ENCODE measurements at places on chromosomes 6 and 20. TPM values are rescaled to one million over a fixed set of nuclear protein-coding genes. Genes with fewer than 3 reads are reported as not detected.

DNA sequence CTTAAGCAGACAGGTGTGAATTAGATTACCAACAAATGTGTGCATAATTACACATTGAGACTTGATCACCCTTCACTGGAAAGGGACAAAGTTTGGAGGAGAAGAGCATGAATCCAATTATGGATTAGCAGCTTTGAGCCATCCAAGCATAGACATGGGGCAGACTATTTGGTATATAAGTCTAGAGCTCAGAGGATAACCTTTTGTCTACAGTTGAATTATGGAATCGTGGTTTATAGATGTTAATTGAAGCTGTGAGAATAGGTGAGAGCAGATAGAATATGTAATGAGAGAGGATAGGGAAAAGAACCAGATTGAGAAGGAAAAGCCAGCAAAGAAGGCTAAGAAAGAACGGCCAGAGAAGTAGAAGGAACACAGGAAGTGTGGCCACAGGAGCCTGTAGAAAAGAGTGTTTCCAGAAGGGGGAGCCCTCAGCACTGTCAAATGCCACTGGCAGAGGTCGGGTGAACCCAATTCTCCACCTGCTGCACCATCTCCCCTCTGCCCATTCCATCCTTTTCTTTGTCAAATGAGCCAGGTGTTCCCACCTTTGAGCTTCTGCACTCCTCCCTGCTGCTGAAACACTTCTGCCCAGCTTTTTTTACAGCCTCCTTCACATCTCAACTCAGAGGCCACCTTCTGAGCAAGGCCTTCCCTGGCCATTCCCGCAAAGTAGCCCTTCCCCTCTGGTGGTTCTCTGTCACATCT is 7.3 kb downstream of the DNTTIP1 start:
- no peak overlapping the region for H3K27ac ChIP-seq

GRCh38 chr6:51265426-51265825 is 446.8 kb downstream of the TFAP2B start:
- H3K4me1 ChIP-seq, result no peaks in the 10 kb centered on the region
- H3K27me3 ChIP-seq, result no peaks in the 10 kb centered on the region
- no peak overlapping the region for H3K4me3 ChIP-seq
- no peaks in the 10 kb centered on the region for H3K36me3 ChIP-seq
- H3K27ac ChIP-seq, result no peak overlapping the region

The IL17A gene
- not detected for total RNA-seq

- no peak for DNase-seq
- no peak overlapping the region for H3K4me3 ChIP-seq
- H3K27ac ChIP-seq, result no peak overlapping the region
- H3K36me3 ChIP-seq, result no peaks in the 10 kb centered on the region
- no peaks in the 10 kb centered on the region for H3K27me3 ChIP-seq
These were observed 54.7 kb upstream of the SNX9 start for GRCh38 chr6:157768304-157768703.

The ZBTB12 gene
- 4.9 TPM for total RNA-seq

The BPIFB4 gene
- total RNA-seq, result not detected

The SLC35D3 gene
- total RNA-seq, result 0.32 TPM

- H3K27me3 ChIP-seq, result no peaks in the 10 kb centered on the region
- no peak for DNase-seq
- no peaks in the 10 kb centered on the region for H3K4me1 ChIP-seq
These were observed 13.7 kb upstream of the ZFP57 start for GRCh38 chr6:29694637-29695036.

DNA sequence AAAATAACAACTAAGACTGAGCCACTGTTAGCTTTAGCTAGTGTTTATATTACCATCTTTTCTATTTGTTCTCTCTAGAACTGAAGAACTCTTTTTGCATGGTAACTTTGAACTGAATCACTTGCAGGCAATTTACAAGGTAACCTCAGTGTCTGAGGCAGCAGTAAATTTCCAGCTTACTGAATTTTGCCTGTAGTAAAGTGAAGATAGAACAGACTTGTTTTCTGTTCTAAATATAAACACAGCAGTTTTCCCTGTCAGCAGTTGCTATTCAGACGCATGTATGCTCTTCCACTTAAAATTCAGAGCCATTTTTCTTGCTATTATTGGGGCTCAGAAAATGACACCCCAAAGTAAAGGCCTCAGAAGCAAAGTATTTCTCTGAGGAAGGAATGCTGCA is 974.0 kb upstream of the GJE1 start:
- no peaks in the 10 kb centered on the region for H3K4me1 ChIP-seq
- H3K27ac ChIP-seq, result no peak overlapping the region
- no peak for DNase-seq
- no peak overlapping the region for H3K4me3 ChIP-seq

- H3K4me1 ChIP-seq, result no peaks in the 10 kb centered on the region
- no peak overlapping the region for H3K4me3 ChIP-seq
- DNase-seq, result no peak
- no peaks in the 10 kb centered on the region for H3K36me3 ChIP-seq
These were observed 164.5 kb upstream of the CST7 start for GRCh38 chr20:24784607-24785006.

DNA sequence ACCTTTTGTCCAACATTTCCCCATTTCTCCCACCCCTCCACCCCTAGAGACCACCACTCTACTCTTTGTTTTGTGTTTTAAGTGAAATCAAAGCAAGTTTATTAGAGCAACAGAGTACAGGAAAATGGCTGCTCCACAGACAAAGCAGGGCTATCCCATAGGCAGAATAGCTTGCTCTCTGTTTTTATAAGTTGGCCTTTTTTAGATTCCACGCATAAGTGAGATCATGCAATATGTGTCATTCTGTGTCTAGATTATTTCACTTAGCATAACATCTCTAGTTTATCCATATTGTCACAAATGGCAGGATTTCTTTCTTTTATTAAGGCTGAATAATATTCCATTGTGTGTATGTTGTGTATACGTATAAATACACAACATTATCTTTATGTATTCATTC is 30.1 kb upstream of the SMLR1 start:
- no peak overlapping the region for H3K27ac ChIP-seq
- H3K36me3 ChIP-seq, result no peaks in the 10 kb centered on the region
- no peaks in the 10 kb centered on the region for H3K4me1 ChIP-seq
- no peak overlapping the region for H3K4me3 ChIP-seq

GRCh38 chr6:11700118-11700718 is 78.4 kb downstream of the ADTRP start:
- no peak overlapping the region for H3K27ac ChIP-seq
- H3K36me3 ChIP-seq, result no peaks in the 10 kb centered on the region
- H3K4me3 ChIP-seq, result no peak overlapping the region
- H3K27me3 ChIP-seq, result no peaks in the 10 kb centered on the region

- no peaks in the 10 kb centered on the region for H3K36me3 ChIP-seq
- DNase-seq, result no peak
- H3K4me3 ChIP-seq, result no peak overlapping the region
- H3K4me1 ChIP-seq, result no peaks in the 10 kb centered on the region
These were observed 38.2 kb upstream of the AFDN start for GRCh38 chr6:167788563-167788903.

- H3K36me3 ChIP-seq, result no peaks in the 10 kb centered on the region
- H3K4me1 ChIP-seq, result no peaks in the 10 kb centered on the region
- H3K4me3 ChIP-seq, result peak overlapping the region; percentile 62
- no peak for DNase-seq
- H3K27me3 ChIP-seq, result no peaks in the 10 kb centered on the region
These were observed 723 bp downstream of the MANEA start for GRCh38 chr6:95578106-95578410.

DNA sequence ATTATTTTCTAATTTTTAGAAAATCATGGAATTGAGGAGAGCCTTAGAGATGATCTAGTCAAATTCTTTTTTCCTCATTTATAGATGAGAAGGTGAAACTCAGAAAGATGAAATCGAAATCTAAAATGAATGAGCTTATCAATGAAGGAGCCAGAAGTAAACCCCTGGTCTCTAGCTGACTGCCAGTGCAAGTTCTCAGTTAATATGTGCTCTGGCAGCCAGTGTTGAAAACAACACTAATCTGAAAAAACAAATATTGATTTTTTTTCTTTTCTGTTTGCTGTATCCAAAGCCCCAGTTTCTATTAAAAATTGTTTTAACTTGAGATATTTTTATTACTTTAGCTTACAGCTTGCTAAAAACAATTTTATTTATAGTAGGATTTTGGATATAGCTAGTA is 21.5 kb upstream of the PBOV1 start:
- no peaks in the 10 kb centered on the region for H3K27me3 ChIP-seq
- no peak overlapping the region for H3K4me3 ChIP-seq
- H3K4me1 ChIP-seq, result no peaks in the 10 kb centered on the region
- DNase-seq, result no peak
- H3K27ac ChIP-seq, result no peak overlapping the region

The PPIL1 gene
- 23.6 TPM for total RNA-seq

DNA sequence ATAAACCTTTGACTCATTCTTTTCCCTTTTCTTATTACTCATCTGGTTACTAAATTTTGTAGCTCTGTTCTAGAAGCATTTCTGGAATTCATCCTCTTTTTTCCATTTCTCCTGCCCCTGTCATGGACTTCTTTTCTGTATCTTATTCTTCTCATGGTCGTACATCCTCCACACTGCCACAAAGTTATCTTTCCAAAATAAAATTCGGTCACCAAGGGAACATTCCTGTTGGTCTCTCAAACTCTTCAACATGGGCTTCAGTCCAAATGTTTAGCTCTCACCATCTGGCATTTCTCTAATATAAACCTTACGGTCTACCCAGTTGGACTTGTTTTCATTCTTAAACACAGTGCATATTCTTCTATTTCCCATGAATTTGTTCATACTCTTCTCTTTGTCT is 428.8 kb upstream of the ID4 start:
- H3K4me3 ChIP-seq, result no peak overlapping the region
- H3K27ac ChIP-seq, result no peak overlapping the region
- H3K36me3 ChIP-seq, result no peaks in the 10 kb centered on the region
- DNase-seq, result no peak
- no peaks in the 10 kb centered on the region for H3K27me3 ChIP-seq
- H3K4me1 ChIP-seq, result no peaks in the 10 kb centered on the region

The PLCG1 gene
- 67.4 TPM for total RNA-seq

DNA sequence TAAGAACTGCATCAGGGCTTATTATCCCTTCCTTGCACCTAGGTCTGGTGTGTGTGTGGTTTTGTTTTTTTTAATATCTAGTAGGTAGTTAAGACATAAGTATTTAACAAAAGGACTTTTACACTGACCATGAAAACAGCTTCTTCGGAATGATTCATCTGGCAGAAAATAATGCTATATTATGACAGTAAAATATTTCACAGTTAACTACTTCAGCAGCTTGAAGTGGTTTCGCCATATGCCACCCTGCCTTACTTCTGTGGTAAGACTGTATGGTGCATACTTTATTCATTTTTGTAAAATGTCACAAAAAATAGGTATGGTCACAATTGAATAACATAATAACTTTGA is 858 bp upstream of the PTPRK start:
- peak overlapping the region; percentile 76 for H3K4me3 ChIP-seq
- DNase-seq, result no peak
- H3K27me3 ChIP-seq, result no peaks in the 10 kb centered on the region
- H3K36me3 ChIP-seq, result no peaks in the 10 kb centered on the region
- H3K27ac ChIP-seq, result peak overlapping the region; percentile 94
- H3K4me1 ChIP-seq, result no peaks in the 10 kb centered on the region

The TULP4 gene
- 68.0 TPM for total RNA-seq

The PLEKHG1 gene
- total RNA-seq, result 25.2 TPM

DNA sequence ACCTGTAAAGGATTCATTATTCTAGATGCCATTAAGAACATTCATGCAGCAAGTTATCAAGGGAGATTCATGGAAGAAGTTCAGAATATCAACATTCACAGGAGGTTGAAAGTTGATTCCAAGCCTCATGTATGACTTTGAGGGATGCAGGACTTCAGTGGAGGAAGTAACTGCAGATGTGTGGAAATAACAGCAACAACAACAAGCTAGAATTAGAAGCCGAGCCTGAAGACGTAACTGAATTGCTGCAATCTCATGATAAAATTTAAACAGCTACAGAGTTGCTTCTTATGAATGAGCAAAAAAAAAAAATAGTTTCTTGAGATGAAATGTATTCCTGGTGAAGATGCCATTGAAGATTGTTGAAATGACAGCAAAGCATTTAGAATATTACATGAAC is 73.3 kb upstream of the NXT1 start:
- no peak overlapping the region for H3K4me3 ChIP-seq
- H3K4me1 ChIP-seq, result no peaks in the 10 kb centered on the region
- H3K36me3 ChIP-seq, result no peaks in the 10 kb centered on the region
- H3K27ac ChIP-seq, result no peak overlapping the region
- H3K27me3 ChIP-seq, result no peaks in the 10 kb centered on the region

The TEAD3 gene
- 24.5 TPM for total RNA-seq

DNA sequence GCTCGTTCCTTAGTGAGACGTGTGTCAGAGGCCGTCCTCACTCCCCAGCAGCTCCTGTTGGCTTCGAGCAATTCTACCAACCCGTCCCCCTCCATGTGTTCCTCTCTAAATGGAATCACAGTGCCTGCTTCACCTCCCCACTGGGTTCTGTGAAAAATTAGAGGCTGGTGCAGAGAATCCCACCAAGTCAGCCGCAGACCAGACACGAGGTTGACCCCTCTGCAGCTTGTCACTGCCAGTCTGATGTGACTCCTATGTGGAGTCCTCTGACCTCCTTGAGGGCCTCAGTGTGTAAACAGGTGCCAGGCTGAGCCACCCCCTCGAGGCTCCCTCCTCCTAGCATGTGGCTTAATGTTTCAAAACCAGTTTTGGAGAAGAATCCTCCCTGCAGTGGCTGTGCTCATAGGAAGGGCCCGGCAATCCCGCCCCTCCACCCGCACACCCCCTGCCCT is 12.6 kb upstream of the IRF4 start:
- H3K4me1 ChIP-seq, result no peaks in the 10 kb centered on the region
- H3K36me3 ChIP-seq, result no peaks in the 10 kb centered on the region
- no peaks in the 10 kb centered on the region for H3K27me3 ChIP-seq

DNA sequence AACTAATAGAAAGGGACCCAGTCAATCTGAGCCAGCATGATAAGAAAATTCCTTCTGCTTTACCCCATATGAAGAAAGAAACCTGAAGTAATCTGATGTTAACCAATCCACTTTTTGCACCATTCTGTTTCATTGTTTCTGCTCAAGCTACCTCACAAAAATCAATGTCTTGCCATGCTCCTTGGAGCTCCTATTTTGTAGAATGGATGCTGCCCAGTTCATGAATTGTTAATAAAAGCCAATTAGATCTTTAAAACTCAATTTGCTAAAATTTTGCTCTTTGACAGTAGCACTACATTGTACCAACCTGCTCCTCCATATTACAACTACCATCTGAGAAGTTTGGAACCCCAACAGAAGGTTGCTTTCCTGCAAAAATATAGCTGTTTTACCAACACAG is 116.2 kb upstream of the GPR6 start:
- no peak for DNase-seq
- H3K27me3 ChIP-seq, result no peaks in the 10 kb centered on the region
- H3K4me3 ChIP-seq, result no peak overlapping the region
- no peak overlapping the region for H3K27ac ChIP-seq
- no peaks in the 10 kb centered on the region for H3K36me3 ChIP-seq
- H3K4me1 ChIP-seq, result no peaks in the 10 kb centered on the region

DNA sequence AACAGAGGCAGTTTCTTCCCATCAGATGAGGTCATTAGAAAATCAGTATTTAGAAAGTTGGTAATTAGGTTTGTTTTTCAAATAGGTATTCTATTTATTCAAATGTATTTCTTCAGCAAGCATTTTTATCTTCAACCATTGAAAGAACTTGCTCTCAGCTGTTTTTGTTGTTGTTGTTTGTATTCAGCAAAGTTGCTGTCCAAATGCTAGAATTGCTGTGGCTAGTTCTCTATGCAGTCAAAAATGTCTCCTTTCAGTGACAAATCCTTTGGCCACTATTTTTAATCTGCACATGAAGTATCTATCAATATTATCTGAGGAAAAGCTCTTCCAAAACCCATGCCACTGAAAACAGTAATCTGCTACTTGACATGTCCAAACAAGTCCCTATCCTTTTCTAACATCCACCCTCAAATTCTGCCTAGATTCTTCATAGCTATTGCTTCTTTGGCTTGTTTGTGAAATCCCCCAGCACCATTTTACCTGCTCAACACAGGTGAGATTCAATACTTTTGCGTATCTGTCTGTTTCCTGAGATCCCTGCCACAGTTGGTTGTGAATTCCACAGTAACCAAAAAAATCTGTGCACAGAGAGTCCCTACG is 1005.4 kb downstream of the GRIK2 start:
- no peaks in the 10 kb centered on the region for H3K27me3 ChIP-seq
- H3K36me3 ChIP-seq, result no peaks in the 10 kb centered on the region
- no peak overlapping the region for H3K27ac ChIP-seq
- DNase-seq, result no peak

Data from colonic mucosa (tissue), 4 donors.